ENCODE measurements at places on chromosomes 3 and 15.

DNA sequence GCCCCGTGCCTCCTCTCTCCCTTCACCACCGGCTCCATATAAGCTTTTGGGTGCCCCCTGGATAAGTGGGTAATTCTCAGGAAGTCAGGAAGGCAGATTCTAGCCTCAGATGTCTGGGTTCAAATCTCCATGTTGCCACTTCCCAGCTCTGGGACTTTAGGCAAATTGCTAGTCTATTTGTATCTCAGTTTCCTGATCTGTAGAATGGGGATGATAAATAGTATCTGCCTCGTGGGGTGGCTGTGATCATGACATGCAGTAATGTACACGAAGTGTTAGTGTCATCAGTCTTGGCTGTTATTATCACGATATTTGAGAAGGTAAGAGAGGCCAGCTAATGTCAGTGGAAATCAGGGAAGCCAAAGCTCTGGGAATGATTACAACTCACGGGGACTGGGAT, 43.3 kb downstream of the MUC4 start:
- DNase-seq: no peak

- no peak for DNase-seq
Observed at GRCh38 chr3:52225452-52226228, at the start of gene TLR9. TLR9 (minus strand) TSS chr3:52225645; CDS start chr3:52225529, 116 bp downstream.

- DNase-seq: no peak
Observed at GRCh38 chr3:24111711-24112110, 166.6 kb downstream of the NR1D2 start.

- no peak for DNase-seq
Observed at GRCh38 chr3:64666171-64666588, 21.6 kb downstream of the ADAMTS9 start.

GRCh38 chr15:34883042-34883441, 86.5 kb downstream of the AQR start:
- DNase-seq: no peak

DNA sequence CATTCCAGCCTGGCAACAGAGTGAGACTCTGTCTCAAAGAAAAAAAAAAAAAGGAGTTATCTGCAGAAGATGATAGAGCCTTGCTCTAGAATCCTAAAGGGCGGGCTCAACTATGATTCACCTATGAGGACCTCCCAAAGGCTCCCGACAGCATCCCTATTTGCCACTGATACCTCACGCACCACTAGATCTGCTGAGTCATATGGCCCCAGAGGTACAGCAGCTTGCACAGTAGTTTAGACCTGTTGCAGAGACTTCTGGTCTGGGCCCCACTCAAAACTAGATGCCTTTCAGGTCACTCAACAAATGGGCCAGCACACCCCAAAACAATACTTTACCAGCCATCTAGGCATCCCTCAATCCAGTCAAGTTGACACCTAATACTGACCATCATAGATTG, 38.1 kb upstream of the PTX3 start:
- no peak for DNase-seq

- no peak for DNase-seq
Observed at GRCh38 chr15:60964527-60964926, 264.6 kb downstream of the RORA start.

DNA sequence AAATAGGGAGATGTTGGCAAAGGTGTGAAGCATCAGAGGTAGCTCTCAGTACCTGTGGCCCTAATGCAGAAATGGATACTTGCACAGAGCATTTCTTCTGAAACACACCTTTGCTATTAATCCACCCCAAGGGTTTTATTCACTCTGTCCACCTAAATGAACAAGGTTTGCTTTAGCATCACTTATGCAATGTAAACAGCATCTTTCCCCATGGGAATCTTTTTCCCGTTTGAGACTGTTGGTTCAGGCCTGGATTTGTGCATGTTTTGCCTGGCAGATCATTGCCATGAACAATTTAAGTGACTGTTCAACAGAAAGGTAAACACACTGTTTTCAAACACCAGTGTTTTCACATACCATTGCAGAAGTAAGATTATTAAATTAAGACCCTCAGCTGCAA, 508.3 kb downstream of the SOX2 start:
- DNase-seq: no peak

GRCh38 chr15:67401336-67401735, 119.6 kb upstream of the C15orf61 start:
- no peak for DNase-seq

- DNase-seq: no peak
Observed at GRCh38 chr3:49462222-49462621, 7.8 kb upstream of the DAG1 start.

DNA sequence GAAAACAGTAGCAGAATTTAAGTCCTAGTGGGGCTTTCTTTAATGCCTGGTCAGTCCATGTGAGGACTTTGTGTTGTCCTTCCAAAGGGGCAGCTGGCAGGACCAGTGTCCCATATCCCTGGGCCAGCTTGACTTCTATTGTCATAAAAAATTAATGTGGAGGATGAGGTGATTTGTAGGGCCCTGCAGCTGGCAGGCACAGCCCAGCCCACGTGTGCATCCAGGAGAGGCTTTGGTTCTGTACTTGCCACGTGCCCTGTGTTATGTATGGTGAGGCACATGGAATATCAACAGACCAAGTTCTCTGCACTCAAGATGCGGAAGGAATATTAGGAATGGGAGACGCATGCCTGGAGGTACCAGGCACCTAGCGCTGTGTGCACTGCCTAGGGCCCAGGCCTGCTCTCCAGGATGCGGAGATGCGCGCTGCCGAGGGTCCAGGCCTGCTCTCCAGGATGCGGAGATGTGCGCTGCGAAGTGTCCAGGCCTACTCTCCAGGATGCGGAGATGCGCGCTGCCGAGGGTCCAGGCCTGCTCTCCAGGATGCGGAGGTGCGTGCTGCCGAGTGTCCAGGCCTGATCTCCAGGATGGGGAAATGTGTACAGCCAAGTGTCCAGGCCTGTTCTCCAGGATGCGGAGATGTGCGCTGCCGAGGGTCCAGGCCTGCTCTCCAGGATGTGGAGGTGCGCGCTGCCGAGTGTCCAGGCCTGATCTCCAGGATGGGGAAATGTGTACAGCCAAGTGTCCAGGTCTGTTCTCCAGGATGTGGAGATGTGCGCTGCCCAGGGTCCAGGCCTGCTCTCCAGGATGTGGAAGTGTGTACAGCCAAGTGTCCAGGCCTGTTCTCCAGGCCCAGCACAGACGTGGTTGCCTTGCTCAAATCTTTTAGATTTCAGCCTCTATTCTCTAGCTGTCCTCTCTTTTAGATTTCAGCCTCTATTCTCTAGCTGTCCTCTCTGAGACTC, 183.3 kb upstream of the ROPN1 start:
- no peak for DNase-seq

DNA sequence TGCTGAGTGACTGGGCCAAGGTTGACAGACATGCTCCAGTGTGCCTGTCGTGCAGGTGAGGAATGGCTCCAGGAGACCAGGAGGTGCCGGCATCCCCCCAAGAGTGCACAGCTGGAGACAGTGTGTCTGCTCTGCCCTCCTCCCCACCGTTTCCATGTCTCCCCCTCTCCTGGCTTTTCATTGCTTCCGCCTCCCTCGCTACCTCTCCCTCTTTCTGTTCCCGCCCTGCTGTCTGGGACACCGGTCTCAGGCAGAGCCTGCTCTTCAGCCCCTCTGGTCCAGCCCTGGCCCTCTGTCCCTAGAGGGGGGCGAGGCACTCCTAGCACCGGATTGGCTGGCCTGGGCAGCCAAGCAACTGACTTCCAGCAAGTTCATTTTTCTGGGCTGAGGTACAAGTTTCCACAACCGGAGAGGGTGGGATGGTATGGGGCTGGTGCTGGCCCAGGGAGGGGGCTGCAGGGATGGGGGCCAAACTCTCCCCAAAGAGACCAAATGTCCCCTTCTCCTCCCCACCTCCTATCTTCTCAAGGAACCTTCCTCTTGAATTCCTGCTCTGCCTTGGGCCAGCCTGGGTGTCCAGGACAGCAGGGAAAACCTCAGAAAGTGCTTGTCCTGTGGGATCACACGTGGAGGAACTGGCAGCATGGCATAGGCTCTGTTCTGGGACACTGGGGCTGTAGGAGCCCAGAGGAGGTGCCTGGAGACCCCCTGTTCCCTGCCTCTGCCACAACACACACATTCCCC, 32.6 kb downstream of the PRKCD start:
- no peak for DNase-seq
